Right lobe of liver (tissue), 6 donors: ENCODE measurements at places on chromosomes 2 and 18. TPM values are rescaled to one million over a fixed set of nuclear protein-coding genes. Genes with fewer than 3 reads are reported as not detected.

DNA sequence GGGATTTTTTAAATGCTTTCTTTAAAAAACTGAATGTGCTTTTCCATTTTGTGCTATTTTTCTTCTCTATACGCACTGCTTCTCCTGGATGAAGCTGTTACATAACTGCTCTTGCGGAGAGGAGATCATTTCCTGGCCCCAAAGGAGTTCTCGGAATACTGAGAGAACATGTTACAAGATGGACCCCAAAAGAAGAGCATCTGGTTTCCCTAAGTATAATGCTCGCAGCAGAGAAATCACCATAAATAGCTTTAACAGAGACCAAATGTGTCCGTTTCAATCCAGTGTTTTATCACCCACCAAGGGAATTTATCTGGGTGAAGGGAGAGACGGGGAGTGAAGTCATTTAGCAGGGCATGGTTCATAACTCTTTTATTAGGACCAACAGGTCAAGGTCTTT lies 80.1 kb downstream of the RBM43 start:
- no peaks in the 10 kb centered on the region for H3K36me3 ChIP-seq
- H3K27ac ChIP-seq: no peak overlapping the region
- DNase-seq: no peak
- no peak overlapping the region for H3K4me3 ChIP-seq
- H3K27me3 ChIP-seq: no peaks in the 10 kb centered on the region

DNA sequence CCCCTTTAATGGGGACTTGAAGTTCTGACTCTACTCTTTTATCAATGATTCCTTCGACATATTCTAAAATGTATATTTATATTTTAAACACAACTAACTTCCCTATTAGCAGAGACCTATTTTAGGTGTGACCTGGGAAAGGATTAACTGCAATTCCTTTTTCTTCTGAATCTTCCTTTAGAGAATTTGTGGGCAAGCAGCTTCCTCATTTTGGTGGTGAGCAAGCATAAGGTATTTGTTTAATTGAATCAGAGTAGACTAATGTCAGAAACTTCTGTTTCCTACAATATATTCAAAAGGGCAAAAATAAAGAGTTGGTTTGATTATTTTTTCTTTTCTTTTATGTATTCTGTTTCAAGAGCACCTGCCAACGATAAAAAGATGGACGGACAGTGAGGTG lies 237.0 kb downstream of the IKZF2 start:
- H3K4me1 ChIP-seq: no peaks in the 10 kb centered on the region
- H3K36me3 ChIP-seq: no peaks in the 10 kb centered on the region
- no peak overlapping the region for H3K4me3 ChIP-seq
- H3K27ac ChIP-seq: no peak overlapping the region
- no peaks in the 10 kb centered on the region for H3K27me3 ChIP-seq

FEV gene
- not detected for total RNA-seq

DNA sequence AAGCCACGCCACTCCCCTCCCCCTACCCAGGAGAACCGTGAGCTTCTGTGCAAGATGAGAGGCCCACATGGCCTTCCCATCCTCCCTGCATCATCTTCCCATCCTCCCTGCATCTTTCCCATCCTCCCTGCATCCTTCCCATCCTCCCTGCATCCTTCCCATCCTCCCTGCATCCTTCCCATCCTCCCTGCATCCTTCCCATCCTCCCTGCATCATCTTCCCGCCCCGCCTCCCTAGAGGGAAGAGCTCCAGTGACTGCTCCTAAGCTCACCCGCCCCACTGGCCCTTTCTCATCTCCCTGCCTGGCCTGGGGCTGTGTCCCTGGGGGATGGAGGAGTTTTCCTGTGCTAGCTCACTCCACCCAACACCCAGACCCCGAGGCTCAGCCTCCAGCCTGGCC lies 93.3 kb upstream of the ASAP2 start:
- H3K27me3 ChIP-seq: no peaks in the 10 kb centered on the region
- DNase-seq: no peak
- no peak overlapping the region for H3K4me3 ChIP-seq
- H3K36me3 ChIP-seq: no peaks in the 10 kb centered on the region
- no peaks in the 10 kb centered on the region for H3K4me1 ChIP-seq

- no peaks in the 10 kb centered on the region for H3K4me1 ChIP-seq
- DNase-seq: no peak
- no peak overlapping the region for H3K4me3 ChIP-seq
- H3K27ac ChIP-seq: no peak overlapping the region
- no peaks in the 10 kb centered on the region for H3K36me3 ChIP-seq
Observed at GRCh38 chr2:179825494-179825893, 35.9 kb downstream of the ZNF385B start.
